ENCODE measurements at places on chromosomes 4 and X.

- no peak for DNase-seq
These were observed 25.2 kb downstream of the BMX start for GRCh38 chrX:15525664-15526416.

GRCh38 chr4:37825968-37826294 lies 555 bp upstream of the PGM2 start:
- no peak for DNase-seq

GRCh38 chr4:137640156-137640837 lies 108.0 kb upstream of the PCDH18 start:
- no peak for DNase-seq

GRCh38 chrX:105266456-105266855 lies 46.0 kb upstream of the TEX13A start:
- DNase-seq = no peak

DNA sequence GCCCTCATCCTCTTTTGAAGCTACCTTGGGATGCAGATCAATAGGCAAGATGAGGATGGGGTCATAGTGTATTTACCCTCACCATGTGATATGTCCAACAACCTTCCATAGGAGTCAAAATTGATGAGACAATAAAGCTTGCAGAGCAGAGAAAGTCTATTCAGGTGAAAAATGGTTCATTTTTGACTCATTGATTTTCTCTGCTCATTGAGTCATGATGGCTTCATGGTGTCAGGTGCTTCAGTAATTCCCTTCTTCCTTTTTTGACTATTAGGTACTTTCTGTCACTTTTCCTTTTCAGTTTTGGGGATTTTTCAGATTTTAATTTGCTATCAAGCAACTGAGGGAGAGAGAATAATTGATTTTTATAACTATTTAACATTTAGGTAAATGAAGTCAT lies 55.9 kb upstream of the IL2 start:
- no peak for DNase-seq

GRCh38 chr4:155468282-155468681 lies 91.5 kb upstream of the MAP9 start:
- no peak for DNase-seq

- DNase-seq = no peak
These were observed 102.9 kb upstream of the SLC34A2 start for GRCh38 chr4:25552580-25553271.

GRCh38 chr4:124846306-124846705 lies 133.8 kb upstream of the ANKRD50 start:
- no peak for DNase-seq

GRCh38 chrX:53711436-53711835 lies 24.9 kb upstream of the HUWE1 start:
- no peak for DNase-seq

- no peak for DNase-seq
These were observed 38.1 kb downstream of the SEPTIN11 start for GRCh38 chr4:76987685-76988084.

- no peak for DNase-seq
These were observed 14.2 kb upstream of the MID1 start for GRCh38 chrX:10634392-10635161.

DNA sequence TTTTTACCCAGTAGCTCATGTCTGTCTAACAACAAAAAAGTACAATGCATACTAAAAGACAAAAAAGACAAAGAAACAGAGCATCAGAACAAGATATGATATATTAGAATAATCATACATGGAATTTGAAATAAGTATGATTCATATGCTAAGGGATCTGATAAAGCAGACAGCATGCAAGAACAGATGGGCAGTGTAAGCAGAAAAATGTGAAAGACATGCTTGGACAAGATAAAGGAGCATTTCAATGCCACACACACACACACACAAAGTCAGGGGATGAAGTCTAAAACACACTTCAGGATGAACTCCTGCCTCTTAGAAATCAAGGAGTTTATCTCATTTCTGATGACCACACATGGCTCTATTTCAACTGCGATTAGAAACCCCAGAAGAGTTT lies 649.6 kb upstream of the NDST4 start:
- DNase-seq = no peak

GRCh38 chr4:83113429-83113786 lies 1.1 kb downstream of the PLAC8 start:
- no peak for DNase-seq

DNA sequence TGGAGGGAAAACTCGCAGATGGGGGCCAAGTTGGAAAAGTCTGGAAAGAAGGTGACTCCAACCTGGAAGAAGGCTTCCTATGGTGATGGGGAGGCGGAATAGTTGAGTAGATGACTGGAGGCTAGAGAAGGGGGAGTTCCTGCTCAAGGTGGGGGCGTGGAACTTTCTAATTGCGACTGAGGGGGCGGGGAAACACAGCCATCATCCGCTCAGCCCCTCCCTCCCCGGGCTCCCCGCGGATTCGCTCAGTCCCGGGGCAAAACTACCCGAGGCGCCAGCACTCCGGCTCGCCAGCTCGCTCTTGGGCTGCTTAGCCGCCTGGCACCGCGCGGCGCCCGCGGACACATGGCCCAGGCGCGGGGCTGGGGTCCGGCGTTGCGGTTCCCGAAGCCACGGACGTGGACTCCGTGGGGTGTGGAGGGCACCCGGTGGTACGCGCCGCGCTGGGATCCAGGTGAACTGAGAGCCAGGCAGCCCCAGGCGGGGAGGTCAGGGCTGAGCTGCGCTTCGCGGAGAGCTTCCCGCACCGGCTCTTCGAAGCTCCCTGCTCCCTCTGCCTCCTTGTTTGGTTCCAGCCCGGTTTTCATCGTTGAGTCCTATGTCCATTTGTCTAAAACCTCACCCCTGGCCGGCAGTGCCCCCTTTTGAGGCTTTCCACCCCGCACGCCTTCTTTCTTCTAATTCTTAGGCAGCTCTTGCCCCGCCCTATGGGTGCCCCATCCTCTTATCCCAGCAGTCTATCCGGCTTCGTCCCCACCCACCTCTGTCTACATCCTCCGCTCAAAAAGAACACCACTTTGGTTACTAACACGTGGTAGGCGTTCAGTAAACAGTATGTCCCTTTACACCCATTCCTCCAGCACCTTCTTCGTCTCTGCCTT lies 38.9 kb downstream of the STARD8 start:
- no peak for DNase-seq

- no peak for DNase-seq
These were observed 41.6 kb downstream of the AFM start for GRCh38 chr4:73523126-73523525.

DNA sequence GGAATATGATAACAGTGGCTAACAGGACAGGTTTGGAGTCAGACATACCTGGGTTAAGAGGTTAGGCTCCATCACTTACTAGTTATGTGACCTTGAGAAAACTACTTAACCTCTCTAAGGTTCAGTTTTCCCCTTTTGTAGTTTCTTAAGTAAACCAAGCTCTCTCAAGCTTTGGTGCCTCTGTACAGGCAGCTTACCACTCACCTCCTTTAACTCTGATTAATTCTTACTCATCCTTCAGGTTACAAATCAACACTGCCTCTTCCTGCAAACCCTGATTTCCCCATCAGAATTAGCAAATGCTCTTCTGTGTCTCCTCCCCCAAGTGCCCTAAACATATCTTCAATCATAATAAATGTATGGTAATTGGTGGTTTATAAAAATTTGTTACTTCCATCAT lies 3.5 kb upstream of the SERTM2 start:
- no peak for DNase-seq

- DNase-seq = no peak
These were observed 61.2 kb downstream of the MOSPD2 start for GRCh38 chrX:14934423-14934822.

DNA sequence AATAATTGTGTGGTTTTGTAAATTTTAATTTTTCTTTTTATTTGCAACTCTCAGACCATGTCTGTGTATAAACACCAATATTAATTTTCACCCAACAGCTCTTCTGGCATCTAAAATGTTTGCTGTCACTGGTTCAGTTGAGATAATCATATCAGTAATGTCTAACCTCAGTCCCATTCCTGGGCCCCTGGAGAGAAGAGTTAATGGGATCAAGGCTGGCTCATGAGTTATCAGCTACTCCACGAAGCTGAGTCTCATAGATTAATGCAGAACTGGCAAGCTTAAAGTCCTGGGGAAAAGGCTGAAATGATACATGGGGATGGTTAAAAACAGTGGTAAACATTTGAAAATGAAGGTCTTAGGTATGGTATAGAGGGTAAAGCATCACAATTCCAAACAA lies 28.4 kb upstream of the TSPAN5 start:
- DNase-seq = no peak

DNA sequence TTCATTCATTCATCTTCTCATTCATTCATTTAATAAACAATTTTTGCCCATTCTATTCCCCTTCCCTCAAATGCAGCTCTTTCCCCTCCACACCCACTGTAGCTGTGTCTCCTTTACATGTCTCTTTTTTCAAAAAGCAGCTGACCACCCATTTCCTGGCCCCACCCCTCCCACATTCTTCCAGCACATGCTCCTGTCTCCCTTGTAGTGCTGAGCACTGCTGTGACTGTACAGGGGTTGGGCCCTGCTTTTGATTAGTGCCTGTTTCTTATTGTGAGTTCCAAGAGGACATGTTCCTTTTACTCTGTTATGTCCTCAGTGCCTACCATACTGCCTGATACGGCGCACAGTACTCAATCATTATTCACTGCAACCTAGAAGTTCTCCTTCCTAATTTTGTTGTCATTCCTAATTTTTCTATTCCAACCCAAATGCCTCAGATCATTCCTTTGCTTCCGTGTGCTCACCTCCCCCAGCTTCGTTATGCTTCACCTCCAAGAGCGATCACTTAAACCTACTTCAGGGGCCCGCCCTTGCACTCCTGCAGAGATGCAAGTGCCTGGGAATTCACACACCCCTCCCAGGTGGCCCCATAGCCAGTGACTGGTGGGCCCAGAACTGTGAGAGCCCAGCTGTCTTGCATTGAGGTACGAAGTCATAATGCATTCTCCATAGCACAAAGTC lies 152.2 kb downstream of the STK32B start:
- no peak for DNase-seq

DNA sequence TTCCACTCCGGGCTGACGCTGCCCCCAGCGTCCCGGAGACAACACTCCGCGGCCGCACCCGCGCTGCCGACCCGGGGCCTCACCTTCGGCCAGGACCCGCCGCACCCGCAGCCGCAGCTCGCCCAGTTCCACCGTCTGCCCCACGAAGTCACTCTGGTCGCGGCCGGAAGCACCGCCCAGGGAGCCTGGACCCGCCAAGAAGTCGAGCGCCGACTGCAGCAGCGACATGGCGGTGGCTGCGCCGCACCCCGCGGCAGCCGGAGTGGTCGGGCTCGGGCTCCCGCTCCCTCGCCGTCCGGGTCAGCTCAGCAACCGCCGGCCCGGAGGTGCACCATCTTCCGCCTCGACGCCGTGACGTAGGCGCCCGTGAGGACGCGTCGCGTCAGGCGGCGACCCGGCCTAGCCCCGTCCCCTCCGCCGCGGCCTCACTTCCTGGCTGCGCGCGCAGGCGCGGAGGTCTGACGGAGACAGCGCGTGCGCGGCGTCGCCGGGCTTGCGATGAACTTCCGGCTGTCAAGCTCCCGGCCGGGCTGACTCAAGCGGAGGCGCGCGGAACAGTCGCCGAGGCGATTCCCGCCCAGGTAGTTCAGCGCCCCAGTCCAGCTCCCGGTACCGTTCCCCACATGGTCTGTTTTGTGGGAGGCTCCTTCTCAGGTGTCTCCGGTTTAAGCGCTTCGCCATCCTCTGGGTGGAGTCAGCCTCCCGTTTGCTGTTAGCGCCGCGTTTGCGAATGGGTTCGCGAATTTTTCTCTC lies at the start of the genes GAK and TMEM175:
TSS of gene GAK (minus strand) at position 357 of the 753 bp plus-strand sequence. CDS start at position 228, 129 bp downstream.
TSS of gene TMEM175 (plus strand) at position 501 of the 753 bp plus-strand sequence. CDS start 15,280 bp downstream, outside the sequence.
- DNase-seq = peak; percentile 98

- DNase-seq = no peak
These were observed 120.2 kb upstream of the GPRIN3 start for GRCh38 chr4:89427782-89428181.

DNA sequence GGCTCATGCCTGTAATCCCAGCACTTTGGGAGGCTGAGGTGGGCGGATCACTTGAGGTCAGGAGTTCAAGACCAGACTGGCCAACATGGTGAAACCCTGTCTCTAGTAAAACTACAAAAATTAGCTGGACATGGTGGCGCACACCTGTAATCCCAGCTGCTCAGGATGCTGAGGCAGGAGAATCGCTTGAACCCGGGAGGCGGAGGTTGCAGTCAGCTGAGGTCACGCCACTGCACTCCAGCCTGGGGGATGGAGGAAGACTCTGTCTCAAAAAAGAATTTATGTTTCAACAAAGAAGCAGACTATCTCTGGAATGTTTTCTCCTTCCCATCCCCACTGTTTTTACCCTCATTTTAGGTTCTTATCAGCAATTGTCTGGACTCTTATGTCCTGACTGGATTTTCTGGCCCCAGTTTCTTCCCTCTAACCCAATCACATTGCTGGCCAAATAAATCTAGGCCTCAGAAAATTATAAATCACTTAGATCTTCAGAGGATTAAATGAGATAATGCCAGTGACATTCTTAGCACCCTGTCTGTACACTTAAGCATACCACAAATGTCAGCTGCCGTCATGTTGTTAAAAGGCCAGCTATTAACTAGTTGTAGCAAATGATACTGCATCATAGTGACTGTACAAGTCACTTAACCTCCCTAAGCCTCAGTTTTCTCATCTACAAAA lies 44.9 kb upstream of the PRSS48 start:
- no peak for DNase-seq

GRCh38 chr4:63578383-63578782 lies 830.9 kb downstream of the TECRL start:
- no peak for DNase-seq

DNA sequence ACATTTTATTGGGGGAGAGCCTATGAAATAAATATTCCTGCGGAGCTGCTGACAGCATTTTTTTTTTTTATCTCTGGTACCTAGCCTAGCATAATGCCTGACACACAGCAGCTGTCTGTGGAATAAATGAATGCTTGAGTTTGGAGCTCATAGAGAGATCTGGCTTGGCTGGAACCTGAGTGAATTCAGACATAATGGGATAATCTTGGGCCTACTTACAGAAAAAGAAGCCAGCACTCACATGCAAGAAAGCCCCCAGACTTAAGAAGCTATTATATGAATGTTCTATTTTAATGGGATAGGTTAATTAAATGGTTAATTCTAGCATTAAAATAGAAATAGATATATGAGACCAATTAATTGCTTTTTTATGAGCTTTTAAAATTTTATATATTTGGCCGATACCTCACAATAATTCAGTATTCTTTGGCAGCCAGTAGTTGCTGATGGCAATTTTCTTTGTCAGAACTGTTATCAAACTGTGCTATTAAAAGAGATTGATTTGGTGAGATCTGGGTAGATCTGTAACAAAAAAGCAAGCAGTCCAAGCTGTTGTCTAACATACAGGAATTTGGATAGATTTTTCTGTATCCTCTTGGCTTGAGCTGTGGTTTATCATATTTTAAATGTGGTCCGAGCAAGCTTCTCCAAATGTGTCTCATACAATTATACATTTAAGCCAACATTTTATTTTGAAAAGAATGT lies 654.2 kb downstream of the PCDH7 start:
- DNase-seq = no peak

GRCh38 chrX:48776818-48777439 lies 9.5 kb upstream of the GATA1 start:
- DNase-seq = no peak

- DNase-seq = no peak
These were observed 47.6 kb upstream of the UXT start for GRCh38 chrX:47706575-47706974.

All from stimulated activated CD8-positive, alpha-beta memory T cell treated with anti-CD3 and anti-CD28 coated beads, Interleukin-15, amount 100 ng/mL, for 48 hours (primary cell).